Activated CD4-positive, alpha-beta T cell treated with anti-CD3 and anti-CD28 coated beads, Interleukin-10, Interleukin-2, amounts not matched to agents 100 ng/mL and 50 ng/mL, durations not matched to agents 16 hours and 8 hours (primary cell): ENCODE measurements at places on chromosomes 6 and 20.
A peak's percentile ranks its signal among the peaks of the same experiment; 100 is the strongest.

- no peak for DNase-seq
These were observed 24.6 kb downstream of the DST start for GRCh38 chr6:56618050-56618449.

DNA sequence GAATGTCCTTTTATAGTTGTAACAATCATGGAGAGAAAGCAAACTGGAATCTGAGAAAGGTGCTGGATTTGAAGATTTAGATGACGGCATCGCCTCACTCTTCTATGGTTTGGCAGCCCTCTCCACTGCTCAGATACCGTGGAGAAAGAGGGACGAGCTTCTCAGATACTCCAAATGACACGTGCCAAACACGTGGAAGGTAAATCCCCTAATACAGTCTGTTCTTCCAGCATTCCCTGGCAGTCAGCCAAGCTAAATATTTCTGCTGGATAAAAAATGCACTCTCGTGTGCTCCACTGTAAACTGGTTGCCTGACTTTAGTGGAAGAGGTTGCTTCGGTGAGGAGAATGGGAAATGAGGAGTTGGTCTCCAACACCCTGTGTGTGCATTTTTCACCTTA lies 16.7 kb upstream of the PRDM1 start:
- DNase-seq: no peak

DNA sequence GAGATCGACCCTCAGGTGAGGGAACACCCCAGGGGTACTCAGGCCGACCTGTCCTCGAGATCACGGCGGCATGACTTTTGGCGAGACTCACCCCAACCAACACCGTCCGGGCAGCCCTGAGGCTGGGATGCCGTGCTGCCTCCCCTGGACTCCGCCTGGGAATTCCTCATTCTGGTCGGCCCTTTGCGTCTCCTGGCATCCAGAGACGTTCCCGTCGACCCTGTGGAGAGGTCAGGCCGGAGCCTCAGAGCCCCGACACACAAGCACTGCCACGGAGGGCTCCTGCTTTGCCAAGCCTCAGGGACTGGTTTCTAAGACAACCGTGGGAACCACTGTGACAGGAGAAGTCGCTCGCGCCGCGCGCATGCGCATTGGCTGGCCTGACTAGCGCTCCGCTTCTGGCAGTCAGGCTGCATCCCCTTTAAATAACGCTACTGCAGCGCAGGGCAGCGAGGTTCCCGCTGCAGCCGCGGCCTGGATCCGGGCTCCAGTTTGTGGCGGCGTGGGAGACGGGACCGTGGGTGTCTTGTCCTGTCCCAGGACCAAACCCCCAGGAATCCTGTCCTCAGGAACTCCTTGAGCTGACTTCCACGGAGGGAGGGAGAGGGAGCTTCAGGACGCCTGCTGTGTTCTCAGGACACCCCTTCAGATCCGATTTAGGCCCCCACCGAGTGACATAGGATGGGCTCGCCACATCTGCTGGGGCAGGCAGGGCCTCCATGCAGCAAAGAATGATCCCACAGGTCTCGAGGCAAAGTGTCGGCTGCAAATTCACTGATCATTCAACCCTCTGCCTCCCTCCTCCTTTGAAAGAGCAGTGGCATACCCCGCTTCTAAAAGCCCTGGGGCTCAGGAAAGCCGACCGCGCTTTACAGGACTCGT lies 163.2 kb upstream of the ZNF337 start:
- DNase-seq: peak; percentile 83

DNA sequence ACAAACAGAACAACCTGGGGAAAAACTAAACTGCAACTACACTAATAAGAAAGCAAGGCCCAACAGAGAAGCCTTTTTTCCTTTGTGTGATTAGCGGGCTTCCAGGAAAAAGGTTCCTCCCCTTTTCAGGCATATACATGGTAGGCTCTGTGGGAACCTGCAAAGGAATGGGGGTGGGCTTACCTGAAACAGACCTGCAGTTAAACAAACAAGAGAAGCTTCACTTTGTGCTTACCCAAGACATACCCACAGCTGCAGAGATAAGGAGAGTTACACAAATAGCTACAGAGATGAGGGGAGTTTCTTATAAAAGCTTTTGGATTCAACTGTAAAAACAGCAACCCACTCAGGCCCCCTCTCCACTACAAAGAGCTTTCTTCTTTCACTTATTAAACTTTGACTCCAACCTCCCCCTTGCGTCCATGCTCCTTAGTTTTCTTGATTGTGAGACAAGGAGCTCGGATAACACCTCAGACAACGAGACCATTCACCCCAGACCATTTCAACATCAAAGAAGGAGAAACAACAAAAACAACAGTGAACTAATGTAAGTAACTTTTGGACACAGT lies 30.9 kb downstream of the RNF146 start:
- DNase-seq: no peak

DNA sequence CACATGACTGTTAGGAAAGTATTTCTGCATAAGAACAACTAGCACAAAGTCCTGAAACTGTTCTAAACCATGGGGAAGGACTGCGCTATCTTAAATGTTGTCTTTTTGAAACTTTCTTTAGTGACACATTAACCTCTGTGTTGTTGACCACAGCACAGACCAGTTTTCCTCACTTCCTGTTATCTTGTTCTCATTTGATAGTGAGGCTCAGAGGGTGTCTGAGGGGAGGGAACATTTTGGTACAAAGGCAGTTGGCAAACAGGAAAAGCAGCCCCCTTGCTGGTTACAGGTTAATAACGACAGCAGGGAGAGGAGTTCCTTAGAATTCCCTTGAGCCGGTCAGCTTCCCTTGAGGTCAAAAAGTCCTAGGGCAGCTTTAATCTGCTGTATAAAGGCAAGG lies 143.5 kb upstream of the BMP2 start:
- DNase-seq: no peak

GRCh38 chr6:21005816-21006570 lies 471.7 kb downstream of the CDKAL1 start:
- DNase-seq: no peak

- peak; percentile 27 for DNase-seq
These were observed 32.9 kb upstream of the ZBTB24 start for GRCh38 chr6:109515781-109516409.

DNA sequence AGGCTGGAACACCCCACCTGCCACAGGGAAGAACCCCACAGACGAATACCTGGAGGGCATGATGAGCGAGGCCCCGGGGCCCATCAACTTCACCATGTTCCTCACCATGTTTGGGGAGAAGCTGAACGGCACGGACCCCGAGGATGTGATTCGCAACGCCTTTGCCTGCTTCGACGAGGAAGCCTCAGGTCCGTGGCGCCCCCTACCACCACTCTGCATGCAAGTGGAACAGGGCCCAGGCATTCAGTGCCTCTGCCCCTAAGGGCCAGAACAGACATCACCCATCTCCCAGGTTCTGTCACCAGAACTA lies 6.6 kb downstream of the MYL9 start:
- DNase-seq: no peak

DNA sequence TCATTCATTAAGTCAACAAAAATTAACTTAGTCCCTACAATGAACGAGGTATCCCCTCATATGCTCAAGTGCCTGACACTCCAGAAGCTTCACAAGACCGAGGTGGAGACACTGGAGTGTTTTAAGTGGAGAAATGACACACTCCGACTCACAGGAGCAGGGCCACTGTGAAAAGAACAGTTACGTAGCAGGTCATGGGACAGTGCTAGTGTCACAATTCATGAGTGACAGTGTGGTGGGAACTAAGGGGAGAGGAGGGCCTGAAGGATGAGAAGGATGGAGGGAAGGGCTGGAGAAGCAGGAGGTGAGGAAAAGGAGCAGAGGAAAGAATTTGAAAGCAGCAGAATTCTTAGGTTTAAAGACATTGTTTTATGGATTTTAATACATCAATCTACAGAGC lies 1.3 kb upstream of the HLA-A start:
- DNase-seq: no peak

- DNase-seq: no peak
These were observed 26.9 kb downstream of the SLC22A16 start for GRCh38 chr6:110449541-110449895.

DNA sequence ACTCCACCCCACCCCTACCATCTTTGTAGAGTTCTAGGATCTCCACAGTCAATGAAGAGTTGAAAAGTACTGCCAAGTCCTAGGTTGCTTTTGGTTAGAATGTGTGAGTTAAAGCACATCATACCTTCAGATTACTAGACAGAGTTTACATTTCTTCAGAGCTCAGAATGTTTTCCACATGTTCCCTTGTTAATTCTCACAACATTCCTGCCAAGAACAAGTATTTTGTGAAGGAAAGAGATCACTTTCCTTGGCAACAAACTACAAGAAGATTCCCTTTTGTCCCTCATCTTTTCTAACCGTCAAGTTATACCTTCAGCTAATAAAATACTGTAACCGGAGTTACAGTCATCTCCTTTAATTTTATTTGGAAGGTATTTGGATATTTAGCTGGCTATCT lies 266.8 kb downstream of the ZFAND3 start:
- DNase-seq: no peak

DNA sequence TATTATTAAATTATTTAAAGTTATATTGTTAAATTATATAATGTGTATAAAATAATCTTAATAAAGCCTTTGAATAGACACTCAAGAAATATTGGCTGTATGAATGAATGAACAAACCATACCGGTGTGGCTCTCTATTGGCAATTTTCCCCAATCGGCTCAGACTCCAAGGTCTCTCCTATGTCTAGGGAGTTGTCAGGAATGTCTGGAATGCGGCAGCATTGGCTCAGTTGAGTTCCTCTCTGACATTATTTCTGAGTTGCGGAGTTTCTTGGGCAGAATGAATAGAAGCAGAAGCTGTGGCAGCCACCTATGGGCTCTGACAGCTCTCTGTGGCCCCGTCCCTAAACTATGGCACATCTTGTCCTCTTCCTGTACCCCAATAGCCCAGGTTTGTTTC lies 111.0 kb downstream of the SOBP start:
- DNase-seq: no peak

DNA sequence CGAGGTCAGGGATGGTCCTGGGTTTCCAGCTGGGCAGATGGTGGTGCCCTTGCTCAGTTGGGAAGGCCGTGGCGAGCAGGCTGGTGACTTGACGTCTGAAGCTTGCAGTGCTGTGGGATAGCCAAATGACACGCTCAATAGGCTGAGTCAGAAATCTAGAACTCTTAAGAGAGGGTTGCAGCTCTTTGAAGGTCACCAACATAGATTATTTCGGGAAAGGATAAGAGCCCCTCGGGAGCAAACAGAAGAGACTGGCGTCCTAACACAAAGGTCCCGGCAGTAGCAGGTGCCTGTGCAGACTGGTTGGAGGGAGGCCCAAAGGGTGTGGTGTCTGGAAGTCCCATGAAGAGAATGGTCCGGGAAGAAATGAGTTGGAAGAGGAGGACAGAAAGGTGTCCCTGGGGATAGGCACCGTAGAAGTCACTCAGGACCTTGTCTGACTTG lies 18.4 kb downstream of the PKIG start:
- DNase-seq: no peak
